Umbilical cord (tissue), 2 donors: ENCODE measurements at places on chromosomes 16 and 17.
A peak's percentile ranks its signal among the peaks of the same experiment; 100 is the strongest.

- DNase-seq: no peak
These were observed 39.7 kb downstream of the BRCA1 start for GRCh38 chr17:43085474-43085873.

- peak; percentile 89 for DNase-seq
These were observed at the start of gene RPH3AL for GRCh38 chr17:352421-353212. Gene RPH3AL, minus strand, starts transcription at chr17:352807. Its CDS starts 25,264 bp downstream, at chr17:327543.

DNA sequence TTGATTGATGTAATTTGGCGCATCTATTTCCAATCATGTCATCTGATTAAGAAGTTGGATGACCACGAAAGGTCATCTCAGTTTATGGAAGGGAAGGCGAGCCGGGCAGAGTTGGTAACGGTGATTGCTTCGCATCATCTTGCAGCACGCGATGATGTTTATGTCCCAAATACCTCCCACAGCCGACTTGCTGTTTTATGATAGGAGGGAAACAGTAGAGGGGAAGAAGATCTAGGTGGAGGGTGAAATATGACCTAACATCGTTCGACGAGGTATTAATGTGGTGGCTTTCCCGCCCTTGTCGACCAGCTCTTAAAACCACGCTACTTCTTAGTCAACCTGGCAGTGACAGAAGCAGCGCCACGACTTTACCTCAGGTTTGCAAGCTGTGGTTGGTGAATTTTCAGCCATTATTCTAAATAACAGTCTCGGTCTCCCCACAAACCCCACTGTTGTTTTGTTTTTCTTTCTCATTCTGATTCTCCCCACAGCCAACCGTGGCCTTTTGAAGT is 805 bp upstream of the TANC2 start:
- DNase-seq: no peak

GRCh38 chr16:57477531-57478202 is 8.6 kb downstream of the DOK4 start:
- no peak for DNase-seq

- DNase-seq: no peak
These were observed 49.6 kb downstream of the RTN4RL1 start for GRCh38 chr17:1975573-1975972.

DNA sequence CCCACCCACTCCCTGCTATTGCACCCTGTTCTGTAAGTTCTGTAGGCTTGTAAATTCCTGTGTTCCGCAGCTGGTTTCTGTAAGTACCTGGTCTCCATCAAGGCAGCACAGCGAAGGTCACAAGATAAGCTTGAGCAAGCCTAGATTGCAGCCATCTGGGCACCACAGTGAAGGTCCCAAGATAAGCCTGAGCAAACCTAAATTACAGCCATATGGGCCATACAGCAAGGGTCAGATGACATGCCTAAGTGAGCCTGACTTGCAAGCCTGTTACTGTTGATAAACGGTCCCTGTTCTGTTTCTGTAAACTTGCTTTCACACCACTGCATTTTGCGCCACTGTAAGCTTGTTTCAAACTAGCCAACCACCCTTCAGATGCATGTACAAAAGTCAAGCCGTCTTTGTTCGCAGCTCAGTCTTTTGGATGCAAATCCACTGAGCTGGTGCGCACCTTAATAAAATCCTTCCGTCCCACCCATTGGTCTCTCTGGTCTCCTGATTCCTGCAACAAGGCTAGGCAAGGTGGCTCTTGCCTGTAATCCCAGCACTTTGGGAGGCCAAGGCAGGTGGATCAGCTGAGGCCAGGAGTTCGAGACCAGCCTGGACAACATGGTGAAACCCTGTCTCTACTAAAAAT is 42.6 kb upstream of the ATF7IP2 start:
- DNase-seq: peak; percentile 83

DNA sequence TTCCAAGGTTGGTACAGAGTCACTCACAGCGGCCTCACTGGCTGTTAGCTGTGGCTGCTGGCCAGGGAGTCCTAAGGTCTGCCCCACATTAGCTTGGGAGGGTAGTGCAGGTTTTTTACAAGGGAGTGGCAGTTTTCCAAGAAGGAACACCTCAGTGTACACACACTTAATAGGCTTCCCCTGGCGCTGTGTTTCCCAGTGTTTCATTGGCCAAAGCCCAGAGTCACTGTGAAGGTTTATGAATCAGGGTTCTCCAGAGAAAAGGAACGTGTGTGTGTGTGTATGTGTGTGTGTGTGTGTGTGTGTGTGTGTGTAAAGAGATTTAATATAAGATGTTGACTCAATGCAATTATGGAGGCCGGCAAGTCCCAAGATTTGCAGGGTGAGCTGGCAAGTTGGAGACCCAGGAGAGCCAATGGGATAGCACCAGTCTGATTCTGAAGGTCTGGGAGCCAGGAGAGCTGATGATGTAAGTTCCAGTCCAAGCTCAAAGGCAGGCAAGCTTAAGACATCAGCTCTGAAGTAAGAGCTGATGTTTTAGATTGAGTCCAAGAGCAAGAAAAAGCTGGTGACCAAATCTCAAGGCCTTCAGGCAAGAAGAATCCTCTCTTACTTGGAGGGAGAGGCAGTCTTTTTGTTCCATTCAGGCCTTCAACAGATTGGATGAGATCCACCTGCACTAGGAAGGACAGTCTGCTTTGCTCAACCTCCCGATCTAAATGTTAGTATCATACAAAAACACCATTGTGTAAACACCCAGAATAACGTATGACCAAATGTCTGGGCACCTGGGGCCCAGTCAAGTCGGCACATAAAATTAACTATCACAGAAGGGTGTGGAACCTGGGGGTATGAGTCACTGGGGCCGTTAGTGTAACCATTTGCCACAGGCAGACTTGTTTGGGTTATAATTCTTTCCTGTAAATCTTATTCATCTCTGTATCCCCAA is 206.8 kb downstream of the PRKCA start:
- no peak for DNase-seq

DNA sequence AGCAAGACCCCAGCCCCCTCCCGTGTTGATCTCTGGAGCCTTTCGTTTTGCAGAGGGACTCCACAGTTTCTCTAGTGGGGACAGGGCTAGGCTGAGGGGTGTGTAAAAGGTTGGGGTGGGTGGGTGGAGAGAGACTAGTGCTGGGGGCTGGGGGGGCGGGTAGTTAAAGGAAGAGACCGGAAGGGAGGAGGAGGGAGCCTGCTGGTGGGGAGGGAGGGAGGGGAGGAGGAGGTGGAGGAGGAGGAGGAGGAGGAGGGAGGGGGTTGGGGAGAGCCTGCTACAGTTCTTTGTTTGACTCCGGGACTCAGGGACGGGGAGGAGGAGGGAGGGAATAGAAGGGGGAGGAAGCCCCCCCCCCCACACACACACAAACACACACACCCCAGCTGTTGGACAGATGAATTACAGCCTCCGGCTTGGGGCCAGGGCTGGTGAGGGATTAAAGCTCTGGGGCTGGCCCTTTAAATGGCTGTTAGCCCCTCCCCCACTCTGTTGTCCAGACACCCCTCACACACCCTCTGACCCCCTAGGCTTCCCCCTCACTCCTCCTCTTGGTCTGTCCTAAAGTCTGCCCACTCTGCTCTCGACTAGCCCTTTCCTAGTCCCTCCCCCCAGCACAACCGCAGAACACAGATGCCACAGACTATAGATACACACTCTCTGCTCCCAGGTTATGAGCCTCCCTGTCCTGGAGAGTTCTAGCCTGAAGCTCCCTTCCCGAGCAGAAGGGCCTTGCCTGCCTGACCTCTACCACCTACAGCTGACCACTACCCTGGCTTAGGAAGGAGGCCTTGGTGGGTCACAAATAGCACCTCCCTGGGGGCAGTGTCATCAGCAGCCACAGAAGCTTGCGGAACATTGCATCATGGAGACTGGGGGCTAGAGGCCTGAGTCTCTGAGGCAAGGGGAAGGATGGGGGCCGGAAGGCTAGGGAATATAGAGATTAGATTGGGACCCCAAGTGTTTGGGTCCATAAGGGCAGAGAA is 4.4 kb downstream of the KDM6B start:
- peak; percentile 69 for DNase-seq

DNA sequence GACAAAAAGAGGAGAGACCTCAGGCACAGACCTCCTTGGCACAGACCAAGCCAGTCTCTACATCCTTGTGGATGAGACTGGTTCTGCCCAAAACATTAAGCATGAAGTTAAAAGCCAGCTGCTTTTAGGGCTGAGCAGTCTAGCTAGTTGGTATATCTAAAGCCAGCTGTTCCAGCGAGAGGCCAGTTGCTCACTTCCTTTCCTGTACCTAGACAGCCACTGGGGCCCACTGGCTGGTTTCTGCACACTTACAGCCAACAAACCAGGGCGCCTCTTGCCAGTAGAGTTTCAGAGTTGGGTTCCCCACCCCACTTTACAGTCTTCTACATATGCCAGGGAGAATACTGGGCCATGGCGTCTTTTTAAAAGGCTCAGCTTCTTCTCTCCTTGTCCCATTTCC is 242.4 kb downstream of the ZFHX3 start:
- DNase-seq: no peak

DNA sequence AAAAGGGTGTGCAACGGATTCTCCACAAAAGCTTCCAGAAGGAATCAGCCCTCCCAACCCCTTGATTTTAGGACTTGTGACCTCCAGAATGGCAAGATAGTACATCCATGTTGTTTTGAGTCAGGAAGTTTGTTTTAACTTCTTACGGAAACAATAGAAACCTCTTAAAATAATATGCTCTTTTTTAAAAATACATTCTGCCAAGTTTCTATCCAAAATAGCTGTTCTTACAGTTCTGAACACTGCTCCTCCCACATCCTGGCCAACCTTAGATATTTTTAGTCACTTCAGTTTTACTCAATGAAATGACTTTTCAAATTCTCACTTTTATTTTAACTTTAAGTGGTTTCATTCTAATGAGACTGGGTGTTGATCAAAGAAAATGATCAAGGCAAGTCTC is 156.4 kb downstream of the ZNF18 start:
- no peak for DNase-seq

GRCh38 chr17:33135691-33136090 is 144.0 kb downstream of the SPACA3 start:
- DNase-seq: no peak

GRCh38 chr16:80526418-80527061 is 14.3 kb upstream of the DYNLRB2 start:
- DNase-seq: peak; percentile 67

DNA sequence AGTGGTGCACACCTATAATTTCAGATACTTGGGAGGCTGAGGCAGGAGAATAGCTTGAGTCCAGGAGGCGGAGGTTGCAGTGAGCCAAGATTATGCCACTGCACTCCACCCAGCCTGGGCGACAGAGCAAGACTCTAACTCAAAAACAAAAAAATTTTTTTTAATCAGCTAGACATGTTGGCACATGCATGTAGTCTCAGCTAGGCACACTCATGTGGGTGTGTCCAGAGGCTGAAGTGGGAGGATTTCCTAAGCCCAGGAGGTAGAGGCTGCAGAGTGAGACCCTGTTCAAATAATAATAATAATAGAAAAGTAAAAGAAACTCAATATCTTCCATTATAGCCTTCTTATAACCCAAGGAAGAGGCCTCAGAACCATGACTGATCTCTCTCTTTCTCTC is 11.5 kb upstream of the ARHGAP17 start:
- no peak for DNase-seq

- no peak for DNase-seq
These were observed 7.6 kb downstream of the CBFA2T3 start for GRCh38 chr16:88969361-88969831.

DNA sequence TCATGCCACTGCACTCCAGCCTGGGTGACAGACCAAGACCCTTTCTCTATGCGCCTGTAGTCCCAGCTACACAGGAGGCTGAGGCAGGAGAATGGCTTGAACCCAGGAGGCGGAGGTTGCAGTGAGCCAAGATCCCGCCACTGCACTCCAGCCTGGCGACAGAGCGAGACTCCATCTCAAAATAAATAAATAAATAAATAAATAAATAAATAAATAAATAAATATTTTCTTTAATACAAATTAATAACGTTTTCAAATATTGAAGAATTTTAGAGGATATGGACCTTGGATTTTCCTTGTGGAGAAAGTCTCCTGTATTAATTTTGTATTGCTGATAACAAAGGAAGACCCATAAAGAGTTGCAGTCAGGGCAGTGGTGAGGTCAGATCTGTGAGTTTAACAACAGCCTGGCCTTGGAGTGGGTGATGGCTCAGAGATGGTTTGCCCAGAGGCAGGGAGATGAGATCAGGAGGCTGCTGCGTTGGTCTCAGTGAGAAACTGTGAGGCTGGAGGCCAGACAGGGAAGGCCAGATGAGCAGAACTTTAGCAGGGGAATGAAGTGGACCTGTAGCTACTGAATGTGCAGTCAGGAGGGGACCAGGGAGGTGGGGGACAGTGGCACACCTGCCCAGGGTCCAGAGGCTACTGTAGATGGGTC is 4.4 kb upstream of the ASGR1 start:
- no peak for DNase-seq

DNA sequence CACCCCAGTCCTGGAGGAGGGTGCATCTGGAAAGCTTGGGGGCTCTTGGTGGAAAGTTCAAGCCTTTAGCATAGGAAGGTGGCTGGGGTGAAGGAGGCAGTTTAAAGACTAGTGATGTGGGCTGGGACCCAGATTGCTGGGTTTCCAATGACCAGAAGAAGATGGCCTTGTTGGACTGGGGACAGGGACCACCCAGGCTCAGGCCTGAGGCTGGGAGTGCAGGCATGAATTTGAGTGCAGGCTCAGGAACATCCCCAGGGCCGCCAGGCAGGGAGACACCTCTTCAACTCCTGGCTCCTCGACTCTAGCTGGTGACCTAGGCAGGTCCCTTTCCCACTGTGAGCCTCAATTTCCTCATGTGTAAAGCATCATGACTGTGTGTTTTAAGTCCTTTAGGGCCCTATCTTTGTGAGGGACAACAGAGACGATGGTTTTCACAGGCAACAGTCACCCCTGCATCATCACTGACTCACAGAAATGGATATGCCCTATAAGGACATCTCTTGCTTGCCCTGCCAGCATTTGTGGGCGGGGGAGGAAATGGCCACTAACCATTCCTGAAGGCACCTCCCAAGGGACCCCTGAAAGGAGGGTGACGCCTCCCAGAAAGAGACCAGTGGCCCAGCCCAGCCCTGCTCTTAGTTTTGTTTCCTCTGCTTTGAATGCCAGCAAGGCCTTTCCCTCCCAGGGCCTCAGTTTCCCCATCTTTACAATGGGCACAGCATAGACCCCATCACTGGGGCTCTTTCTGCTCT is 11.1 kb downstream of the NLRC5 start:
- peak; percentile 30 for DNase-seq

DNA sequence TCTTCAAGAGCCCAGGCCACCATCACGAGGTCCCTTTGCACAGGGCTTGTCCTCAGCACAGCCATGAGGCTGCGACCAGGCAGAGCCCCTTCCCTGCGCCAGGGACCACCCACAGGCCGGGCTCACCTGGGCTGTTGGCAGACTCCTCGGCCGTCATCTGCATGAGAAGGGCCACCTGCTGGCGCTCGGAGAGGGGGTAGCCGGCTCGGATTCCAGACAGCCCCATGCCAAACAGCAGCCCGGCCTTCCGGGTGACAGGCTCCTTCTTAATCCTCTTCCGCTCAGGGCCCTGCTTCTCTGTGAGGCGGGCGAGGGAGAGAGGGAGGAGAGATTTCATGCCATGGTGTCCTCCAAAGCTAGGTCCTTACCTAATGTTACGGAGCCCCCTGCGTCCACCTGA is 73.4 kb downstream of the ZNF778 start:
- no peak for DNase-seq

GRCh38 chr17:5241861-5242671 is 7.4 kb upstream of the SCIMP start:
- no peak for DNase-seq
